Motor neuron (in vitro differentiated cells): ENCODE measurements at places on chromosomes 4 and X. TPM values are rescaled to one million over a fixed set of nuclear protein-coding genes. Genes with fewer than 3 reads are reported as not detected.

The CFAP99 gene
- 9.1 and 10.6 TPM in 2 replicates for total RNA-seq

The CLCN5 gene
- 28.8 and 30.2 TPM in 2 replicates for total RNA-seq

The DCAF4L1 gene
- 0.25 and 0.36 TPM in 2 replicates for total RNA-seq

The ARMCX2 gene
- 114 and 121 TPM in 2 replicates for total RNA-seq

GRCh38 chr4:47838445-47838844, 578 bp upstream of the CORIN start:
- no peak for ATAC-seq

- no peak for ATAC-seq
These were observed 117.3 kb downstream of the C4orf51 start for GRCh38 chr4:145797278-145797677.

GRCh38 chr4:2763511-2763967, 7.4 kb upstream of the TNIP2 start:
- ATAC-seq = peak; percentile 4

GRCh38 chr4:128463006-128463405, 175.4 kb upstream of the PGRMC2 start:
- ATAC-seq = no peak

DNA sequence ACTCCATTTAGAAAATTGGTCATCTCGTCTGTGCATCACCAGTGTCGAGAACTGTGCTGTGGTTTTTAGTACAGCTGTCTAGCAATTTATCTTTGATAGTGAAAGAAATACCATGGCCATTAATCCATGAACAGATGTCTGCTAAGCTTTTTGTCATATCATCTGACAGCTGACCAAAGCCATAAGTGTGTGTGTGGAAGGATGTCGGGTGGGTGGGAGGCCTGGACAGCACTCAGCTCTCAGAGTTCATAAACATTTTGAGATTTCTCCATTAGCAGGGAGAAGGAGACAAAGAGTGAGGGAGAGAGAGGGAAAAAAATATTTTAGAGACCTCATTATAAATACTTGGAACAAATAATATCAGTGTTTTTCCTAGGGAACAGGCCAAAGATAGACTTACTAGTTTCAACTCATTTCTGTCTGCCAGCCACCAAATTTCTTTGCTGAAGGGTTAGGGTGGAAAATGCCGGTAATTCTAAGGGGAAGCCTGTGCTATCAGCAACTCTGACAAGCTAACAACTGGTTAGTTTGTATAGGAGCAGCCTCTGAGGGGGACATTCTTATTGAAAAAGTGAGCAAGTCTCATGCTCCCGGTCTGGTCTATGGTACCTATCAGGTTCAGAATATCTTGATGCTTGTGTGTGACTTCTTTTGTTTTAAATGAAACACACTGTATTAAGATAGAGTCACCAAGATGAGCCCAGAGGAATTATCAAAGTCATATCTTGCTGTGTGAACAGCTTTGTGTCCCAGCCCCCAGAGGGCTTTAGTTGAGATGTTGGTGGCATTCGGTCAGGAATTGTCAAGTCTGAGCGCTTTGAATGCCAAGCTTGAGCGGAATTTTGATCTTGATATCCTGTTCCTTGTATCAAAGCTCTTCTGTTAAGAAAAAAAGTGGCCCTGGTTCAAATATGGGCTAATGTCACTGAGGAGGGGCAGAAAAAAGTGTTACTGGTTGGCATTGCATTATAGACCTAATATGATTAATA, 41.9 kb upstream of the PDLIM3 start:
- ATAC-seq = no peak

DNA sequence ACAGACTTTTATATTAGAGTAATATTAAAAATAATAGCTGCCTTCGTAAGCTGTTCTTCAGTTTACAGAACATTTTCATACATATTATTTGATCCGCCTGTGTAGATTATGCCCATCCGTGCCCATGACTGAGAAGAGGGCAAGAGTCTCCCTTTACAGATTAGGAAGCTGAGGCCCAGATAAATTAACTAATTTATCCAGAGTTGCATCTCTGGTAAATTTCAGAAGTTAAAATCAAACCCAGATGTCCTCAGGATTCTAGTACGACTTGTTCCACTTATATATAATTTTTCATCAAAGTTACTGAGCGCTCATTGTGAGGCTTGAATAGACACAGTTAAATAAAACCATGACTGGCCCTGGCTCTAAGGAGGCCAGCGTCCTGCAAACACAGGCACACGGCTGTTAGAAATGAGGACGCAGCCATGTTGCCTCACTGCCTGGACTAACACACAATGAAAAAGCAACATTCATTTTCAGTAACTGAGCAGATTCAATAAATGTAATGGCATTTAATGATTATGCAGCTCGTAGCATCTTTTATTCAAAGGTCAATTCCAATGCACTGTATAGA, 148.0 kb downstream of the TENM3 start:
- no peak for ATAC-seq

- no peak for ATAC-seq
These were observed 136.0 kb upstream of the STX18 start for GRCh38 chr4:4677556-4678522.

- ATAC-seq = no peak
These were observed 83.1 kb downstream of the CPXCR1 start for GRCh38 chrX:88830111-88830510.

DNA sequence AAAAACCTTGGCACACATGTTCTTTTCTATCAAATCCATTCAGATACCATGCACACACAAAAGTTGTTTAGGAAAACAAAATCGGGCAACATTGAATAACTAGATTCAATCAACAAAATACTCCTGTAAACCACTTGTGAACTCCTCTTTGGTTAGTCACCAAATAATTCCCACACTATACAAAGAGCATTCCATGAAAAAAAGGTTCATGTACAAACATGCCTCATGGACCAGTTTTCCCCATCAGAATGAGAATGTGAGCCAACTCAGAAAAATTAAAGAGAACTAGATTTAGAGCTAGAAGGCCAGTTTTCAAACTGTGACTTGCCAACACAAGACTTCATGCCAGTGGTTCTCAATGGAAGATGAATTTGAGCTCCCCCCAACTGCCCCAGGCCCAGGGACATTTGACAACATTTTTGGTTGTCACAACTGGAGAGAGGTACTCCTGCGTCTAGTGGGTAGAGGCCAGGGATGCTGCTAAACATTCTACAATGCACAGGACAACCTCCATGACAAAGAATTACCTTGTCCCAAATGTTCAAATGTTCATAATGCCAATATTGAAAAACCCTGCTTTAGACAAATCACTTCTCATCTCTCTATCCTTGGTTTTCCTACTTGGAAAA, 55.4 kb downstream of the GPC3 start:
- no peak for ATAC-seq

DNA sequence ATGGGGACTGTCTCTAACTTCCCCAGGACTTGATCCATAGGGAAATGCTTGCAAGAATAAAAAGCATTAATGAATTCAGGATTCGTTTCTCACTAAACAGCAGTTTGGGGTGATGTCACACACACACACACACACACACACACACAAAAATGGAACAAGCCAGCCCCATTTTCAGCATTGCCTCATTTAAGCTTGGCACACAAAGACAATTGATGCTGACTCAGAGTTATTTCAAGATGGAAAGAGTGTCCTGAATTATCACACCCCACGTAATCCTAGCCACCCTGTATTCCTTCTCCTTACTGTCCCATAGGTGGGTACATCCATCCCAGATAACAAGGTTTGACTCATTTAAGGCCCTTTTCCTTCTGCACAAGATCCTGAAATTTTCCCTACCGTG, 345.1 kb upstream of the HS3ST1 start:
- no peak for ATAC-seq

GRCh38 chrX:72254816-72255215, 16.0 kb upstream of the ERCC6L start:
- ATAC-seq = no peak

DNA sequence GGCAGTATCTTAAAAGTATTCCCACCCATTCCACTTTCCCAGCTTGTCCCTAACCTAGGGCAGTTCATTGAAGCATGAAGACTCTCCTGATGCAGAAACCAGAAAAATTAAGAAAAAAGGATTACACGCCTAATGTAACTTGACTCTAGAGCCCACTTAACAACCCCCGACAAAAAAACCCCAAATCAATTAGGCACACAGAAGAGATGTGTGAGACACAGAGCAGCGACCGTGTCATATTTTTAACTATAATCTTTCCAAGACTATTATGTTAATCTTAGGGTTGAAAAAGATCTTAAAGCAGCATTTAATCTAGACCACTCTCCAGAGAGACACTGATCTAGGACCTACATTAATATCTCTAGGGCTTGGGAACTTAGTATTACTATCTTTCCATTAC, 1.3 kb downstream of the YTHDC1 start:
- ATAC-seq = no peak

DNA sequence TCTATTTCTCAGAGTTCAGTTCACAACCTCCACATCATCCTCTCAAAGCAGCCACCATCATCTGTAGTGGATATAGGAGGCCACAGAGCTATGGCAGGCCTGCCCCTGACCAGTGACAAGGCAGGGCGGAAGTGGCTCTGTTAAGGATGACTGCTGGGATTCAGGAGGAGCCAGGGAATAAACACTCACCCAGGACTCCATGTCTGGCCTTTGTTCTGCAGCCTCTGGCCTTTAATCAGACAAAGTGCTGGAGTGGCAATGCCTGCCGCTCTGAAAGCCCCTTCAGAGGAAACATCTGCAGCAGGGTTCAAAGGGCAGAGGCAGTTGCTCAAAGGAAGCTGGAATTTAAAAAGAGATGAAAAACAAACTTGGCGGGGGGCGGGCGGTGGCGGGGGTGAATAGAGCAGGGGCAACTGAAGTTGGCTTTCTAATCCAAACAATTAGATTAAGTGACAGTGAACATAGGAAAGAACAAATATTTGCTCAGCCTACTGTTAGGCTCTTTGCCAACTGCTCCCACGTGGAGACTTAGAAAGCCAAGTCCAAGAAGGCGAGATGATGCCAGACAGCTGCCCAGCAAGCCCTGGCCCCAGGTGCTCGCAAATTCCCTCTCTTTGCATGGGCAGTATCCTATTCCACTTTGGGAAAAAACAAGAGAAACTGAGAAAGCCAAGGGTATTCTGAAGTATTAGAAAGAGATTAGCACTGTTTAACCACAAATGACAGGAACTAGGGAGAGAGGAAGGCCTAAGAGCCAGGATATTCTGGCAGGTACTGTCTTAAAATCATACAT, 5.5 kb downstream of the MPP1 start:
- no peak for ATAC-seq
